ENCODE measurements at places on chromosomes 6 and 20.

DNA sequence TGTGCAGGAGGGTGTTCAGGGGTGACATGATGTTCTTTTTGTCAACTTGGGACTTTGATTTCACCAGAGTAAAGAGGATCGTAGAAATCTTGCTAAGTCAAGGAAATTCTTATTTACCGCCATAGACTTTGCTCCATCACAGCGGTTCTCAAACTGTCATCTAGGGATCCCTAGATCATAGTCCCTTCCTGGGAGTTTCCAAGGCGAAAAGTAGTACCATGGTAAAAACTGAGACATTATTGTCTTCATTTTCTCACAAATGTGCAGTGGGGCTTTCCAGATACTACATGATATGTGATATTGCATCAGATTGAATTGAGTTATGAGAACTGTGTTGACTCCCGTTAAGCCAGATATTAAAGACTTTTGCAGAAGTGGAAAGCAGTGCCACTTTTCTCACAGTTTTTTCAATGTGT, 79.7 kb downstream of the JARID2 start:
- DNase-seq: no peak

DNA sequence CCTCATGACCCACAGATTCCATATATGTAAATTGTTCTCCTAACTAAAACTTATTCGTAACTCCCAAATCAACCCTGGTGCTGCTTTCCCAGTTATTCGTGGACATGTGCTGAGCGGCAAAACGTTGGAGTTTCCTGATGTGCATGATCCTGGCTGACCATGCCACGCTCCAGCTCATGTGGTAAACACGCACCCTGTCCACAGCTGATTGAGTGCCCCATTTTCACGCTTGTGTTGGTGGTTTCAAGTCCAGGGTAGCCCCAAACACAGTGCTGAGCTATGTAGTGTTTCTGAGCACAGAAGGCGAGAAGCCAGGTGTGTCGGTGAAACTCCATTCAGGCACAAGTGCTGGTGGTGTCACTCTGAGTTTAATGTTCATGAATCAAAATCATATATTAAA, 19.1 kb upstream of the FOXC1 start:
- no peak for DNase-seq

GRCh38 chr20:50346374-50347283, 156.0 kb downstream of the CEBPB start:
- no peak for DNase-seq

GRCh38 chr6:50842861-50843384, 24.3 kb downstream of the TFAP2B start:
- DNase-seq: no peak

DNA sequence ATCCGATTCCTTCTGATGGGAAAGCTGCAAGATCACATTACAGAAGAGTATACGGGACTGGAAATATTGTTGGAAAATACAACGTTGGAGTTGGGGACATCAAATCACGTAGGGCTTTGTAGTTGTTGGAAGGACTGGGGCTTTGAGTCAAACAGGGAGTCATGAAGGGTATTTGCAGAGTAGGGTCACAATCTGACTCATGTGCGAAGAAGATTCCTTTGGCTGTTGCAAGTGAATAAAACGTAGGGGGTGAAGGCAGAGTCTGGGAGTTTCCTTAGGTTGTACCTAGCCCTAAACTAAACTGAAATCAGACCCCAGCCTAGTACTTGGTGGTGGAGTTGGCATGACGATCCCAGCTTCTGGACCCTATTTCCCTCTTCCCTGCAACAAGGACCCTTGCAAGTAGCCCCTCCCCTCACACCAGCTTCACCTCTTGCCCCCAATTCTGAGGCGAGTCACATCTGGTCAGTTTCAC, 32.3 kb downstream of the SNX5 start:
- no peak for DNase-seq

GRCh38 chr20:38238829-38239228, 21.7 kb downstream of the KIAA1755 start:
- DNase-seq: no peak

GRCh38 chr20:49866051-49866450, 49.3 kb downstream of the SPATA2 start:
- DNase-seq: no peak

- DNase-seq: no peak
These were observed 200.3 kb downstream of the DLL1 start for GRCh38 chr6:170090561-170090960.

DNA sequence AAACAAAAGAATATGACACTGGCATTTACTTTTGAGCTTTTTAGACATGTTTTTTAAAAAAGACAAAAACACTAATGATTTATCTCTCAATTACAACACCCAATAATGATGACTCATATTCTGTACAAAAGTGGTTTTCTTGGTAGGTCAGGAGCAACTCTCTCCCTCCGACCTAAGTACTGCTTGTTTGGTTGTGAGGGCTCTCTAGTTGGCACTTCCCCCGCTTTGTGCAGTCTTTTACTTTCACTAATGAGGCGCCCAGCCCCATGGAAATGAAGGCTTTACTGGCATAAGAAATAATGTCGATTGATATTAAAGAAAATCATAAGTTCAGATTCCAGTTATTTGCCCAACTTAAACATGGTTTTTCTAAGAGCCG, 1.3 kb downstream of the KPNA5 start:
- no peak for DNase-seq

GRCh38 chr20:61560361-61560853, 308.3 kb downstream of the CDH4 start:
- DNase-seq: no peak

GRCh38 chr6:110965629-110966229, 7.2 kb downstream of the GTF3C6 start:
- no peak for DNase-seq

- no peak for DNase-seq
These were observed 117.5 kb upstream of the COL21A1 start for GRCh38 chr6:56364827-56365339.

DNA sequence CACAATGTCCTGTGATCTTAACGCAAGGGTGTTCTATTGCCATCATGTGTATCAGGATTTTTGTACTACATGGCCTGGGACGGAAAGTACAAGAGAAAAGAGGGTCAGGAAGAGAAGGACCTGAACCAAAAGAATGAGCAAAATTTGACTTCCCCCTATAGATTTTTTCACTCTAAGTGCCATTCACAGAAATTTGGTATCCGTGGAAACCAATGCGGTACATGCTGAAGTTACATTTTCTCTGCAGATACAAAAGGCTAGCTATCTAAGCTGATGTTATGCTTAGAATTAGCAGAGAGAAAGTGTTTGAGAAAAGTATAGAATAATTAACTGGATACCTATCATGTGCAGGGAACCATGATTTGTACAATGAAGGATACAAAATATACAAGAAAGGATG, 12.4 kb upstream of the PDE7B start:
- DNase-seq: no peak

GRCh38 chr20:54497931-54498718, 22.7 kb downstream of the DOK5 start:
- no peak for DNase-seq

DNA sequence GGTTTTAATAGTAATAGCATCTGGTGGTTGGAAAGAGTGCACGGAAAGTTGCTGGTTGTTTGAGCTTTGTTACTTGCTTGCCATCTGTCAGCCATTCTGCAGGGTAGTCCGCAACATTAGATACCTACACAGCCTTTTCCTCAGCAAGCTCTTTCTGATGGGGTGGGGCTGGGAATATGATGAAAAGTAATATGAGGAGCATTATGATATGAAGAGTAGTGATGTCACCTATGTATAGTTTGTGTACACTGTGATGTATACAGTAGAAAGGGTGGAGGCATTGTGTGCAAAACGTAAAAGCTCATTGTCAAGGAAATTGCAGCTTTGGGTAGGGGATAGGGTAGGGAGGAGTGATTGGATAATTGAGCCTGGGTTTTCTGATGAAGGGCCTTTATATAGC, 16.1 kb downstream of the SCAF8 start:
- DNase-seq: no peak

DNA sequence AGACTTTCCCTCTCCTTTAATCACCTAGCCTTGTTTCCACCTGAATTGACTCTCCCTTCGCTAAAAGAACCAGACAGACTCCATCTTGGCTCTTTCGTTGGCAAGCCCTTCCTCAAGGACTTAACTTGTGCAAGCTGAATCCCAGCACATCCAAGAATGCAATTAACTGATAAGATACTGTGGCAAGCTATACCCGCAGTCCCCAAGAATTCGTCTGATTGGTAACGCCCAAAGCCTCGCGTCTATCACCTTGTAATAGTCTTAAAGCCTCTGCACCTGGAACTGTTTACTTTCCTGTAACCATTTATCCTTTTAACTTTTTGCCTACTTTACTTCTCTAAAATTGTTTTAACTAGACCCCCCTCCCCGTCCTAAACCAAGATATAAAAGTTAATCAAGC, 15.6 kb upstream of the MYCT1 start:
- DNase-seq: no peak

DNA sequence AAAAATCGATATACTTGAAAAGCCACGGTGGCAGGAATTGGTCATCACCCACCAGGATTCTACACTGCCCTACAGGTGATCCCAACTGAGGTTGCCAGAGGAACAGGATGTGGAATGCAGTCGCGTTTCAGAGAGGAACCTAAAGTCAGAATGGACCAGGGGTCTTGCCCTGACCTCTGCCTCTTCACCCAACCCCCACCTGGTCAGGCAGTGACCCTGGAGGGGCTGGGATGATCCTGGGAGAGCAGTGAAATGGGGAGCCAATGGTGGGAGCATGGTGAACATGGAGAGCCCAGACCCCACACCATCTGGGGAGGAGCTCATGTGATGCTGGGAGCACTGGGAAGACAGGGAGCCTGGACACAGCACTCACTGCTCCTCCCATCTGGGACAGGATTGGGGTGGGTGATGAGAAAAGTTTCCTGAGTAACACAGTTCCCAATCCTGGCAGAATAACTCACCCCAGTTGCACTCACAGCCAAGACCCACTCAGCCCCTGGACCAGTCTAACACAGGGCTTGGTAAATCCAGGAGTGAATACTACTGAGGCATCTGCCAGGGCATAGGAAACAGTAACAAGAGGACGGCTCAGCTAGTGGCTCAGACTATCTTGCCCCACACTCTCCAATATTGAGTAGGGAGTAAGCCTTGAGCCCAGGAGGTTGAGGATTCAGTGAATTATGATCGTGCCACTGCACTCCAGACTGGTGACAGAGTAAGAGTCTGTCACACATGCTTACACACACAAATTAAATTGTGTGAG, 1.7 kb upstream of the ULBP2 start:
- DNase-seq: no peak

DNA sequence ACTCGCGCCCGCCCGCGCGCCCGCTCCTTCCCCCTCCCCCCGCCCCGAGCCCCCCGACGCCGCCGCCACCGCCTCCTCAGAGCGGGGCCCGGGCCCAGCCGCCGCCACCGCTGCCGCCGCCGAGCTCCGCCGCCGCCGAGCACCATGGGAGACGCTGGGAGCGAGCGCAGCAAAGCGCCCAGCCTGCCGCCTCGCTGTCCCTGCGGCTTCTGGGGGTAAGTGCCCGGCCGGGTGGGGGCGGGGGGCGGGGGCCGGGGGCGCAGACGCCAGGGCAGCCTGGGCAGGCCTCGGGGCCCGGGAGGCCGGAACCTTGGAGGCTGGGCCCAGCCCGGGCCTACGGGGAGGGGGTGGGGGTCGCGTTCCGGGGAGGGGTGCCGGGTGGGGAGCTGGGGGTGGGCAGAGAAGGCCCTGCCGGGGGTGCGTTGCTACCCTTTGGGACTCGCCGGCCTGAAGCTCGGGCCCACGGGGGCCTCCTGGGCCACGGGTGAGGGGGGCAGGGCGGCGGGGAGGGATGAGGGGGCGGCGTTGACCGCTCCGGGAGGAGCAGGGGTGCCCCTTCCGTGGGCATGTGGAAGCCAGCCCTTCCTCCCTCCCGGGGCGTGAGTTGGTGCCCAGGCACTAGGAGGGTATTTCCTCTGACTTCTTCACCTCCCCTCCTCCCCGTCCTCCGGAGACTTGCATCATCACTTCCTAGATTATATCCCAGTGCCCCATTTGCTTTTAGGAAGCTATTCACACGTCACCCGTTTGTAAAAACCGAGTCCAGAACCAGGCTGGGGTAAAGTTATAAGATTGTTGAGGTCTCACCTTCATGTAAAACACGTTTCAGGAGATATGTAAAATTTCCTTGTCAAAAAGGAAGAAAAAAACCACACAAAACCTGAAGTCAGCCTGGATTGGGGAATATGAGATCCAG, 533 bp downstream of the ZFAND3 start:
- peak; percentile 7 for DNase-seq

DNA sequence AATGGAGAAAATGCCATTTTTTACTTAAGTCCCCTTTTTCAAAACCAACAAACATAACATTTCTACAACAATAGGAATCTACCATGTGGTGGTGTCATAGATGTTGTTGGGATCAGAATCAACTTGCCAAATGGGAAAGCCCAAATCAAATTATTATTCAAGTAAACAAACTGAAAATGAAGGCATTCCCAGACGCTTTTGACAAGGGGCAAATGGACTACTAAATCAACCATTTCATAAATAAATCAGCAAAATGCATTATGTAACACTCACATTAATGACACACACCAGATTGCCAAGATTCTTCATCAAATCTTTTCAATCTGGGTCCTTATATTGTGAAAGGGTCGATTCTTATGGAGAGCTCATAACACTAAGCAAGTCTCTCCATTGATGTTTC, 375.6 kb downstream of the KIF16B start:
- DNase-seq: no peak

DNA sequence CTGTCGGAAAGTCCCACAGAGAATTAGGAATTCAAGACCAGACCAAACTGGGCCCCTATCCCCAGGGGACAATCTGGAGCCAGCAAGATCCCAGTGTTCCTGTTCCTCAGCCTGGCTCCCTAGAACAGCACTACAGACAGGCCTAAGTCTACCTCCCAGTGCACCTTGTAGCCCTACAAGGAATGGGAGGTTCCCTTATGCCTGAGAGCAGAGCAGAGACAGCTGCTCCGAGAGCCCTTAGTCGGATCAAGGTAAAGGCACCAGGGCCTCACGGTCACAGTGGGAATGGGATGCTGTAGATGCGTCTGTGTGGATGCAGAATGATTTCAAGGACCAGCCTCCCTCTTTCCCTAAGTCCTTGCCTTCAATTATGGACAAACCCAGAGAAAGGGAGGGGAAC, 204.5 kb upstream of the STXBP5 start:
- no peak for DNase-seq

- no peak for DNase-seq
These were observed 82.1 kb downstream of the DLL1 start for GRCh38 chr6:170208651-170209353.

DNA sequence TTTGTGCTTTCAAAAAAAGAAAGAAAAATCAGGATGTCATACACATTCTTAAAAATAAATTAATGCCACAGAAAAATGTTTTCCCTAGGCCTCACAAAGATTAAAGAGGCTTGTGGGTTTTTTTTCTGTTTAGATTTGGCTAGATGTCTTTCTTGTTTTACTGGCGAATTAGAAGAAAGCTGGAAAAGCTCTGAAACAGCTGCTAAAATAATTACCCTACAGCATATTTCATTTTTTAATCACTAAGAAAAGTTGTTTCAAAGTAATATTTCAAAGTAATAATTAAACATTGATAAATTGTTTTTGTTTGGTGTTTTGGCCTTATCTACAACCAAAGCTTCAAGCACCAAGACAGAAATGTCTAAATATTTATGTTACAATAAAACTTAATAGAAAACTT, 3.7 kb upstream of the ENPP1 start:
- DNase-seq: no peak
